NCI-H345 (cell line): ENCODE measurements at places on chromosomes 7 and 10.
A peak's percentile ranks its signal among the peaks of the same experiment; 100 is the strongest.

DNA sequence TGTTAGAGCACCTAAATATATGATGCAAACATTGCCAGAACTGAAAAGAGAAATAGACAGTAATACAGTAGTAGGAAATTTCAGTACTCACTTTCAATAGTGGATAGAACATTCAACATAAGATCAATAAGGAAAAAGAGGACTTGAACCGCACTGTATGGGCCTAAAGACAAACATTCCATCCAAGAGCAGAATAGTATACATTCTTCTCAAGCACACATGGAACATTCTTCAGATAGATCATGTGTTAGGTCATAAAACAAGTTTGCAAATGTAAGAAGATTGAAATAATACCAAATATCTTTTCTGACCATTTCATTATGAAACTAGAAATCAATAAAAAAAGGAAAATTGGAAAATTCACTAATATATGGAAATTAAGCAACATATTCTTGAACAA, 185.4 kb upstream of the FOXP2 start:
- no peak for DNase-seq

- no peak for DNase-seq
These were observed 67.3 kb upstream of the TPK1 start for GRCh38 chr7:144903201-144903600.

GRCh38 chr10:48506147-48506917, 98.5 kb downstream of the ARHGAP22 start:
- peak; percentile 3 for DNase-seq

GRCh38 chr7:43220250-43220649, 107.8 kb downstream of the HECW1 start:
- no peak for DNase-seq

DNA sequence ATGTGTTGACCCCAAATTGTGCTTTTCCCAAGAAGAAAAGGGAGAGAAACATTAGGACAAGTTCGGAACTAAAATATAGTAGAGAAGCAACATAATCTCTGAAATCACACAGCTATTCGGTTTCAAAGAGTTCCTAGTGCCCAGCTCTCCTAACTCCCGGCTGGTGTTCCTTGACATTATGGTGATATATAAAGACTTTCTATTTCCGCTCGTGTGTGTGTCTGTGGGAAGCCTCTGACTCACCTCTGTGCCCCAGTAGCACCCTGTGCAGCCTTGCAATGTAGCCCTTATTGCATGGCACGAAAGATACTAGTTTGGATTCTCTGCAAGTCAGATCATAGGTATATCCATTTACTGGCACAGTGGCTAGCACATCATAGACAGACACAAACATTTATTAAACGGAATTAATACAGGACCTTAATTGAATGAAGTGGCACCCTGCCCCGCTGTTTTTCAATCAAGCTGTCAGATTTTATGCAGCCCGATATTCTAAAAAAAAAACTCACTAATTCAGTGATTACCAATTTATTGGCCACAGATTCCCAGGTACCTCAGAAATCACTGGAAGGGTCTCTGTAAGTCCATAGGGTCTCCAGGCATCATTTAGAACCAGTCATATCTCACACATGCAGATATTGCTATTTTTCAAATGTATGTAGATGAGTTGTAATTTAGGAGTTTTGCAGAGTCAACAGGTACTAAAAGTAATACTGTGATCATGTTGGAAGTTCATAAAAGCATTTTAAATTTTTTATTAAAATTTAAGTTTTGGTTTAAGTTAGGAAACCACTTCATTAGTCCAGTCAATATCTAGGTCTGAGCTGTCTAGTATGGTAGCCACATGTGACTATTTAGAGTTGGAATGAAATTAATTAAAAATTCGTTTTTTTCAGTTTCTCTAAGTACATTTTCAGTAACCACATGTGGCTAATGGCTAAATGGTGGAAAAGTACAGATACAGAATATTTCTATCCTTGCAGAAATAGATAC, 43.3 kb downstream of the SFTPD start:
- DNase-seq = no peak

- DNase-seq = no peak
These were observed 57.1 kb downstream of the RELN start for GRCh38 chr7:103932389-103932788.

DNA sequence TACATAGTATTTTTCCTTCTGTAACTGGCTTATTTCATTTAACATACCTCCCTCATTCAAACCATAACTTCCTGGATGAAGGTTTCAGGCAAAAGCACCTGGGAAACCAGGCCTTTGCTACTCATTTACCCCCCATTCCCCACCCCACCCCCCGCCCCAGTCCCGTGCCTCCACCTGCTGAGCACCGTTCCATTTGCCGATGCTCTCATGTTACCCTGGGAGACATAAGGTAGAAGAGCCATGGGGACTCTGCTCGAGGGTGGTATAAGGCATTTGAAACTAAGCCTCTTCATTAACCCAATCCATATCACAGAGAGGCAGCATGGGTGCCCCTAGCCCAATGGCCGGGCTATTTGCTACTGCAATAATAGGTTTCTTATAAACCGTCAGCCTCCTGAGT, 22.2 kb upstream of the MCM10 start:
- DNase-seq = no peak

- DNase-seq = no peak
These were observed 13.1 kb downstream of the STX1A start for GRCh38 chr7:73706126-73707044.

DNA sequence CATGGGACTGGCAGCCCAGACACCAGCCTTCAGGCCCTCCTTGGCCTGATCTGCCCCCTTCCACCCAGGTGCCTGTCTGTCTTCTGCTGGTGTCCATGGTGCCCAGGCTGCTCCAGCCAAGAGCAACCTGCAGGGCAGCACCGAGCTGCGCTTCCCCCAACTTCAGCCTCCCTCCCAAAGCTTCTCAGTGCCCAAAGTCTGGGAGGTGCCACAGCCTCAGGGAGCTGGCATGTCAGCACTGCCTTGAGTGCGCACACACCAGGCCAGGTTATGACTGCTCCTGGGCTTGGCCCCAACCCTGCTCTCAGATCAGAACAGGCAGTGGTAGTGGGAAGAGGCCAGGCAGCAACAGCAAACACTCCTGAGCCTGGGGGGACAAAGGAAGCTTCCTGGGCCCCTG, 304.6 kb upstream of the NRG3 start:
- DNase-seq = no peak

GRCh38 chr10:91762878-91763277, 35.3 kb upstream of the TNKS2 start:
- no peak for DNase-seq

DNA sequence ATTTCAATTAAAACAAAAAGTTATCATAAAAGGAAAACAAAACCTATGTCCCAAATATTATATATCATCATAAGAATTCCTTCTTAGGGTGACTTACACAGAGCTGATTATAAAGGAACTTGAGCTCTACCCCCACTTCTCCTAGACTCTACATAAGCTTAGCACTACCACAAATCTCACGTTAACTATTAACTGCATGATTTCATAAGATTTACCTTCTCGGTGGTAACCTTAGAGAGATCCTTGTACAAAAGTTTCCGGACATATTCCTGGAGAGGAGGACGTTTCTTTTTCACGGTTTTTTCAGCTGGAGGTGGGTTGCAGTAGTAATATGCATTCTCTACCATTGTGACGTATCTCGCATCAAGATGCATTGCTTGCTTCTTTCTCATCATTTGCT, 83.7 kb downstream of the UPF2 start:
- DNase-seq = no peak

DNA sequence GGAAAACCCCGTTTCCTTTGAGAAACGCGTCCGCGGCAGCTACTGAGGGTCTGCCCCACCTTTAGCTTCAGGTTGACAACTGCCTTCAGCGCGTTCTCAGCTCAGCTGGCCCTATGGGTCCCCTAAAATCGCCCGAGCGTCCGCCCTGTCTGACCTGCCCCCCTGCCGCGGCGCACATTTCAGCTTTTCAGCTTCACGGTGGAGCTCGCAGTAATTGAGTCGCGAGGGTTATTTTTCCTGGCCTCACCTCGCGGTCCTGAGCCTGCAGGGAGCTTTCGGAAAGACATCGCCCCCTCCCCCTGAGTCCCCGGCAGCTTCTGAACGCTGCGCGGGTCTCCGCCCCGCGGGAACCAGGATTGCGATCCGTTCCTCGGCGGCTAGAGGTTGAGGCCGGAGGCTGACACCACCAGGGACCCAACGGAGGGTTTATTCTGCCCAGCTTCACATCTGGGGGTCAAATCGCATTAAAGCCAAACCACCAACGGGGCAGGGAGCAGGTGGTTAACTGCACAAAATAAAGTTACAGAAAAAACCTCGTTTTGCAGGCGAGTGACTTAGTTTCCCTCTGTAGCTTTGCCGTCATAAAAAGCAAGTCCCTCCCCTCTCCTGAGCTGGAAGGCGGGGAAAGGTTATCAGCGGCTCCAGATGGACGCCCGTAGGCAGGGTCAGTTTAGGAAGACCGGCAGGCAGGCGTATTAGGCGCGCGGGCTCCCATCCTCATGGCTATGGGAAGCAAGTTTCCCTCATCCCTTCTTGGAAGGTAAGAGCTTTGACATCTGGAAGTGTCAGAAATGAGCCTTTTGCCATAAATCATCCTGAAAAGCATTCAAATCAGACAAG, 11.0 kb downstream of the TWIST1 start:
- DNase-seq = peak; percentile 11

DNA sequence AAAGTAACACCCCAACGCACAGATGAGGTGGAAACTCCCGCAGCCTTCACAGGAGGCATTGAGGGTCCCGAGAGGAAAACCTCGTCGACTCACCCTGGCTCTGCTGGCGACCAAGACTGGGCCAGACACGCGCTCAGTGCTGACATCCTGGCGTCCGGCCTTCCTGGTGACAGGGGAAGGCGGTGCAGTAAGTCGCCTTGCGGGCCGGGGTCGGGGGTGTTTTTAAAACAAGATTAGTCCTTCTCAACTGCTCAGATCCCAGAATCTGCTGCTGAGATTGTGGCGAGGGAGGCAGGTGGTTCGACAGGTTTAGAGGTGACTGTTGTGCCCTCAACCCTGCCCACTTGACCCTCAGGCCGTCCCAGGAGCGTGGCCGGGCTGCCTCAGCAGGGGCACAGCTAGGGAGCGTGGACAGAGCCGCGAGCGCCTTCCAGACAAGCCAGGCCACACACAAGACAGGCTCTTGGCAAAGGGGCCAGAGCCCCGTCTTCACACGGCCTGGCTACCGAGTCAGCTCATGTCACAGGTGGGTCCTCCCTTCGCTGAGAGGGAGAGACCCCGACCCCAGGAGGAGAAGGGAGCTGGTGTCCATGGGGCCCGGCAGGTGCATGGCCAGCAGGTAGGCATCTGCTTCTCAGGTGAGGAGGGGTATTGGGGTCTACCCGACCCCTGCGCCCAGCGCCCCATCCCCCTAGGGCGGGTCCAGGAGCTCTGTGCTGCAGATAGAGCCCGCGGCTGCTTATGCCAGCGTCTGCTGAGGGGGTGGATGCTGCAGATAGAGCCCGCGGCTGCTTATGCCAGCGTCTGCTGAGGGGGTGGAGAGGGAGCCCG, 81.6 kb downstream of the DNAJB6 start:
- no peak for DNase-seq

GRCh38 chr7:139035586-139036353, at the start of gene ZC3HAV1L:
Gene ZC3HAV1L (minus strand): TSS chr7:139036042. CDS start chr7:139036017, 25 bp downstream.
- DNase-seq = peak; percentile 76
